ENCODE measurements at places on chromosomes 7 and 10.

GRCh38 chr10:130804778-130805634 lies 506.5 kb downstream of the TCERG1L start:
- DNase-seq = no peak

DNA sequence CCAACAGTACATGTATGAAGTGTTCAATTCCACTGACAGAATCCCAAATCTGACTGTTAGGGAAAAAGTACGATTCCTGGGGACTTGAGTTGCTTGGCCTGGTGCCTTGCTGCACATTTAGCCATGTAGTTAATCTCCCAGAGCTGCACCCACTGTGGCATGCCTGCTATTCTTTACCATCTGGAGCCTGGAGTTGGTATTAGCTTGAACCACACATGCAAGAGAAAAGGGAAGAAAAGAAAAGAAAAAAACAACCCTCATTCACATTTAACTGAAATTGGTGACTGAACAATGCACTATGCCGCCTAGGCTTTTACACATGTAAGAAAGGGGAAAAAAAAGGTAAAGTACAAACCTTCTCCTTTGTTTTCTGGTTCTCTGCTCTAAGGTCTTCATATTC lies 26.1 kb downstream of the SHTN1 start:
- no peak for DNase-seq

- DNase-seq = no peak
These were observed 35.2 kb upstream of the YAE1 start for GRCh38 chr7:39530971-39531370.

- DNase-seq = no peak
These were observed 201.5 kb downstream of the LRMDA start for GRCh38 chr10:75632805-75633462.

GRCh38 chr7:70512761-70513160 lies 619.2 kb upstream of the GALNT17 start:
- DNase-seq = no peak

- no peak for DNase-seq
These were observed 102.6 kb upstream of the GPR26 start for GRCh38 chr10:123563581-123563855.

- no peak for DNase-seq
These were observed 356.7 kb downstream of the CALN1 start for GRCh38 chr7:72055426-72055825.

GRCh38 chr7:140674899-140675701 lies 2.4 kb downstream of the ADCK2 start:
- no peak for DNase-seq

- DNase-seq = peak; percentile 53
These were observed 105.7 kb downstream of the RPS24 start for GRCh38 chr10:78139341-78139740.

DNA sequence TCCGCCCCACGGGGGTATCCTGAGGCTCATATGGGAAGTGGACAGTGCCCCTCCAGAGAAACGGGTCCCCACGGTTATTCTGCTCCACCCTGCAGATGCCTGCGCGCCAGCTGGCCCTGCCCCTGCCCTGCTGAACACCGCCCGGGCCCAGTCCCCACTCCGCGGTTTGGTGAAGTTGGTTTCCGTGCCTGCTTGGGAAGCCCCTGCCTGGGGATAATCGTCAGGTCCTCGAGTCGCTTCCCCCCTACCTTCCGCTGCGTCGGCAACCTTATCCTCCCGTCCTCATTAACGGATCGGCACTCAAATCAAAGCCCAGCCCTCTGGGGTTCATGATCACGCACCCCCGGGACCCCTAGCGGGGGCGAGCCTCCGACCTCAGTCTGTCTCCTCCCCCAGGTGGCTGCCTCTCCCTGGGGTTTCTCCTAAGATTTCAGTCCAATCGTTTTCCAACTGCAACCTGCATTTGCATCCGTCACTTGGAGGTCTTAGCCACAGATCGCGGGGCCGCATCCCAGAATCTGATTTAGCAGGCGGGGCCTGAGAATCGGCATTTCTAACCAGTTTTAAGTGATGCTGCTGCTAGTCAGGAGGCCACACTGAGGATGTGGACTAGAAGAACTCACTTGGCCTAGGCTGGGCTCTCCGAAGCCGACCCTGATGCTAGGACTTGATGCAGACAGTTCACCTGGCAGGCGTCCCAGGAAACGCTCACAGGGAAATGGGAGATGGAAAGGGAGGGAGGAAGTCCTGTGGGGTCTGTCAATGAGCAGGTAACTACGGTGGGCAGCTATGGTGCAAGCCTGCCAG lies 27.6 kb downstream of the WDR86 start:
- DNase-seq = peak; percentile 17

- no peak for DNase-seq
These were observed 56.4 kb downstream of the PRR15 start for GRCh38 chr7:29619848-29620555.

DNA sequence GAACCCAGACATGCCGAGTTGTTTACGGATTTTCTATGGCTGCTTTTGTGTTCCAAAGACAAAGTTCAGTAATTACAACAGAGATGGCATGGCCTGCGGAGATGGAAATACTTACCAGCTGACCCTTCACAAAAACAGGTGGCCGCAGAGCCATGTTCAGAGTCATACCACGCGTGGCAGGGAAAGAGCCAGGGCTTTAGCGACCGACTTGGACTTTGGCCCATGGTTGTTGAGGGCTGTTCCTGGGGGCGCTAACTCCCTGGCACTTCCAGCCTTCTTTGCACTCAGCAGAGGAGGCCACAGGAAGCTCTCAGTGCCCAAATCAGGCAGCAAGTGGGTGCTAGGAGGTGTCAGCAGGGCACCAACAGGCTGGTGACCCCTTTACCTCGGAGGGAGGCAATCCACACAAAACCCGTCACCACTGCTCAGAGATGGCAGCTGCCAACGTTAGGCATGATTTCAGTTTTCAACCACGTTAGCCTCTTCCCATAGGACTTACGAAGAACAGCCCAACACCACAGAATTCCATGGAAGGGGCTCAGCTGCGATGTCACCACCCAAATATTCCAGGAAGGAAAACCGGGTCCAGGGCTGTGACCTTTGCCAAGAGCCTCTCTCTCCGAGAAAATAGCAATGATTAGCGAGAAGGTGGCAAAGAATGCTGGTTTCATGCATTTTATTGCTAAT lies 21.4 kb upstream of the CNPY1 start:
- no peak for DNase-seq

DNA sequence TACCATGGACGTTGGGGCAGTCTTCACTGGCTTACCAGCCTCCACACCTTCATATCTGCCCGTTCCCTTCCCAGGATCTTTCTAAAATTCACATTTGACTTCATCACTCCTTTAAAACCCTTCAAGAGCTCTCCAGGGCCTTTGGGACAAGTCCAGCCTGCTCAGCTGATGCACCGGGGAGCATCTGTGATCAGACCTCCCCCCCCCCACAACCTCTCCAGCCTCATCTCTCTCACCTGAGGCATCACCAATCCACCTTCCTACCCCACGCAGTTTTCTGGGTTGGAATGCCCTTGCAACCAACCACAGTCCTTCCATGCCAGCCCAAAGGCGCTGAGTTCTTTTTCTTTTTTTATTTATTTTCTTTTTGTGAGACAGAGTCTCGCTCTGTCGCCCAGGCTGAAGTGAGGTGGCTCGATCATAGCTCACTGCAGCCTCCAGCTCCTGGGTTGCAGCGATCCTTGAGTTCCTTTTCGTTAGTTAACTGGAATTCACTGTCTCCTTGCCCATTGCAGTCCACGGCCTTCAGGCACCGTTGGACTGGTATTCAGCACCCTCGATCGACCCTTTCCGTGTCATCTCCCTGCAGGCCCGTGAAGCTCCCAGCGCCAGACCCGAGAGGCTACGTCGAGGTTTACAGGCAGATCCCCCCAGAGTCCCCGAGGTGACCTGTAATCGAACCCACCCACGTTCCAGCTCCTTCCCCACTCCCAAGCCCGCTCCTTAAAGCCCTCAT lies 654 bp downstream of the ALKBH4 start:
- no peak for DNase-seq

DNA sequence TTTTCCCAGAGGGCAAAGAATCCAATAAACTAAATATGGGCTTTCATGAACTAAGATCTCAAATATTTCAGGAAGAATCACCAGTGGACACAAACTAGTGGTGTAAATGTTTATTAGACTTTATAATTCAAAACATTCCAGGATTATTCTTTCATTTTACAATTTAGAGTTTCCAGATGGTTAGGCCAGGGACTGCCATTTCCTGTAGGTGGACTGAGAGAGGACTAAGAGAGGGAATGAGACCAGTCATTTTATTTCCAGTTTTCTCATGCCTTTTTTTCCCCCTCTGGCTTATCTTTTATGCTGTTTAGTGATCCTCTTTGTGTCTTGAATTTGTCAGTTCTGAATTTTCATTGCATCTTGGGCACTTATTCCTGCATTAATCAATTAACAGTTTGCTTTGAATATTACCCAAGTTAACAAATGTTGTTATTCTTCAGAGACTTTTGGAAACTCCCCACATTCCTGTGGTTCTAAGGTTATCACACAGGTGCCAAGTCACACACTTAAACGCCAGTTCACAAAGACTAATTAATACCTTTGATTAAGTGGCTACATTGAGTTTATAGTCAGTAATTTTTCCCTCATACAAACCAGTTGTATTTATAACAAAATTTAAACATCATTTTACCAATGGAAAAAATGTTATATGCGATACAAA lies 12.3 kb downstream of the CISD1 start:
- DNase-seq = no peak

- no peak for DNase-seq
These were observed 398.5 kb downstream of the ATRNL1 start for GRCh38 chr10:115491526-115492140.

DNA sequence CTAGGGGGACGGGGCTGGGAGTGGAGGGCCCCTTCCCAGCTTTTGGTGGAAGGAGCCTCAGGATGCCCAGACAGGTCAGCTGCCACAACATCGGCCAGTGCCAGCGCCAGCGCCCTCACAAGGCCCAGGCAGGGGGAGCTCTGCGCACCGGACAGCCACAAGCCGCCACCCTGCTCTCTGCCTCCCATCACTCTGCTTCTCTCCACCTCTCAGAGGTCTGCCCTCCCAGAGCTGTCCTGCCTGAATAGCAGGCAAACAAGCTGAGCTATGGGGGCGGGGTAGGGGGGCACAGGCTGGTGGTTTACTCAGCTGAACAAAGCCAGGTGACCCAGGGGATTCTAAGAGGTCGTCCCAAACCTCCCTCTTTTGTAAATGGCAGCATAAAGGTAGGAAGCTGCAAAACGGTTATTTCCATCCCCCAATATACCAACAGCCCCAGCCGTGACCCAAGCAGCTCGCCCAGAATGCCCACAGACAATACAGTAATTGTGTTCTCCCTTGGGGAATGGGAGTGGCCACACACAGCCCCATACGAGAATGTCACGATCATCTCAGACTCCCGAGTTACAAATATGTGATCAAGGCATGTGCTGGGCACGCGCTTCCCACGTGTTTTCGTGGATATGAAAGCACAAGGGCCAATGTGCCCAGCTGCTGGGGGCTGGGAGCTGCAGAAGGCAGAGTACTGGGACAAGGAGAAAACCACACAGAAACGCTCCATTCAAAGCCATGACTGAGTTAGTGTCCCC lies 19.7 kb downstream of the FAM53B start:
- no peak for DNase-seq

DNA sequence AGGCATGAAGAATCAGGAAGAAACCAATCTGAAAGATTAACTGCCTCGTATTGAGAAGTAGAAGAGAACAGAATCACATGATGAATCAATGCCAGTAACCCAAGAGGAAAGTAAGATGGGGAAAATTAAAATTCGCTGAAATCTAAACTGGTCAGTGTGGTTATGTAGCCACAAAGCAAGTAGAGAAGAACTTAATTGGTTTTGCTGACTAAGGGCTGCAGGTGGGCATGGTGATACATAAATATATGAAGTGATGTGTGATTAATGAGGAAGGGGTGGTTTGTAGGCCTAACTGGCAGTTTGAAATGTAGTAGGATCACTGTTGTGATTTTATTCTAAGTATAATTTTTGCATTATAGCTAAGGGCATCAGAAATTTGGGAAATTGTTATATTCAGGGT lies 83.5 kb upstream of the LRRTM3 start:
- DNase-seq = no peak

DNA sequence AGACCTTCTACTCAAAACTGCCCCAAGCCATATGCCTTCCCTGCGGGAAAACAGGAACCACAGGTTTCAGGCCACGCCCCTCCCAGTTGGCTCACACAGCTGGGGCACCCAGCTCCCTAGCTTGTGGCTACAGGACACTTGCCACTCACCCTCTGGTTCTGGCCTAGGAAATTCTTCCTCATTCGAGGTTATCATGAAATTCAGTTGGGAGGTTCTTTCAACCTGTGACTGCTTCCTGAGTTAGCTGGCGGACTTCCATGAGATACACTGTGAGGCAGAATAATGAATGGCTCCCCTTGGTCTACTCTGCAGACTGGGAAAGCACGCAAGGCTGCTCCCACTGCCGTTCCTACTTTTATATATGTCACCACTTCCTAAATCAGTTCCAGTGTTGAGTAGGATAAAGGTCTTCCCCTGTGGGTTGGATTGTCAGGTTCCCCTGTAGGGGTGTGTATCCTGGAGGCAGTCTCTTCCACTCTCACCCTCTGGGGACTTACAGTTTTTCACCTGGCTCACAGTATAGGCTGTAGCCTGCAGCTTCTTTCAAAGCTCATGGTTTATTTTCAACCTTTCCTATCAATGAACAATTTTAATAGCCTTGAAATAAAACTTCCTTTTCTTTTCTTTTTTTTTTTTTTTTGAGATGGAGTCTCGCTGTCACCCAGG lies 37.0 kb downstream of the GPR22 start:
- no peak for DNase-seq

- no peak for DNase-seq
These were observed 187.1 kb downstream of the TNS3 start for GRCh38 chr7:47394751-47395252.

- no peak for DNase-seq
These were observed 34.2 kb downstream of the DNAJC12 start for GRCh38 chr10:67803588-67804394.

DNA sequence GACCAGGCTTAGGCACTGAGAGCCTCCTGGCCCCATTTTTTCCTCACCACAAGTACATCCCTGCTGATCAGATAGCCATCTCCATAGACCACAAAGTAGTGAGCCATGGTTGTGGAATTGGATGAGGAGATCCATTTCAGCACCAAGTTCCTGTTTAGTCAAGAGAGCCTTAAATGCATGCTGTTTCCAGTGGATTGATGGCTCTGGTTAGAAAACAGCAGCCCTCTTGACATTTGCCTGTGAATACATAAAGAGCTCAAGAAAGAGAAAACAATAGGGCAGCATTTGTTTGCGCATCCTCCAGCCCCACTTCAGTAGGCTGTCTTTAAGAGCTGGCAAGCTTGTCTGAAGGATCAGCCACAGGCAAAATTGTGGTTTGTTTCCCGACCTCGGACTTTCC lies 251.2 kb downstream of the POU6F2 start:
- no peak for DNase-seq

DNA sequence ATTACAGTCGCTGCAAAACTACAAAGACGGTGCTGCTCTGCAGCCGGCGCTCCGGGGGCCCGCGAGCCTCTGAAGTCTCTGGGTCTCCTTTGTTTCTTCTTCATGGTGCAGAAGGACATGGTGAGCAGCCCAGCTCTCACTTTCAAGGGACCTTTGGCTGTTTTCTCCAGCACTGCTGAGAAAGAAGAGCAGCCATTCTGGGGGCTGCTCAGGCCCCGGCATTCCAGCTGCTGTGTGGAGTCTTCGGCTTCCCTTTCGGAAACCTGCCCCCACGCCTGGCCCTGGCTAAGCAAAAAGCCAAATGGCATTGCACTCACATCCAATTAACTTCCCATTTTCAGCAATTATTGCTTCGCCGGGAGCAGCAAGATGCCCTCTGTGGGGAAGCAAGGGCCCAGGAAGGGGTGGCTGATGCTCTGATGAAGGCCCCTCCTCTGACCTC lies 555.7 kb downstream of the PTPRN2 start:
- no peak for DNase-seq

GRCh38 chr7:150444674-150445365 lies 5.6 kb upstream of the GIMAP8 start:
- DNase-seq = no peak

GRCh38 chr10:5811387-5811821 lies 1.8 kb downstream of the GDI2 start:
- no peak for DNase-seq
